AG09309 (cell line): ENCODE measurements at places on chromosomes 12 and 14.

GRCh38 chr12:3661028-3661427 lies 91.9 kb downstream of the CRACR2A start:
- no peak for DNase-seq

DNA sequence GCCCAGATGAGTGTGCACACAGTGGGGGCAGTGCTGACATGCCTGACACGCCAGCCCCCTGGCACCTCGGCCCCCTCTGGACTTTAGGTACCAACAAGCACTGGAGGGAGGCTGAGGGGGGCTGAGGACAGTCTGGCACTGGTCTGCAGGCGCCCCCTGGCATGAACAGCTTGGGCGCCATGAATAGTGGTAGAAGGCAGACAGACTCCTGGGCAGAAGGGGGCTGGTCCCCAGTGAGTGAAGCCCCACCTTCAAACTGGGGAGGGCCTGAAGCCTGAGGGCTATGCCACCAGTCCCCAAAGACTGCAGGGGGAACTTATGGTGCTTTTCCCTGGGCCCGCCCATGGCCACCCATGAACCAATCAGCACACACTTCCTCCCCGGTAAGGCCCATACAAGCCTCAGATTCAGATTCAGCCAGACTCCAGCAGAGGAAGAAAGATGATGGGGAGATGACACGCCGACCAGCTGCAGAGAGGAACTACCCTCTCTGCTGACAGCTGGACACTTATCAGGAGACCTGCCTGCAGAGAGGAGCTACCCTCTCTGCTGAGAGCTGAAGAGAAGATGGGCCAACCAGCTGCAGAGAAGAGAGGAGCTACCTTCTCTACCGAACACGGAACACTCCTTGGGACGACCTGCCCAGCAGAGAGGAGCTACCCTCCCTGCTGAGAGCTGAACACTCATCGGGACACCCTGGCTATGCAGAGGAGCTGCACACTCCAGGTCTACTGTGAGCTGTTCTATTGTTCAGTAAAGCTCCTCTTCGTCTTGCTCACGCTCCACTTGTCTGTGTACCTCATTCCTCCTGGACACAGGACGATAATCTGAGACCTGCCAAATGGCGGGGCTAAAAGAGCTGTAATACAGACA lies 324.5 kb downstream of the PCNX1 start:
- no peak for DNase-seq

- no peak for DNase-seq
Observed at GRCh38 chr14:26835979-26836570, 238.2 kb upstream of the NOVA1 start.

DNA sequence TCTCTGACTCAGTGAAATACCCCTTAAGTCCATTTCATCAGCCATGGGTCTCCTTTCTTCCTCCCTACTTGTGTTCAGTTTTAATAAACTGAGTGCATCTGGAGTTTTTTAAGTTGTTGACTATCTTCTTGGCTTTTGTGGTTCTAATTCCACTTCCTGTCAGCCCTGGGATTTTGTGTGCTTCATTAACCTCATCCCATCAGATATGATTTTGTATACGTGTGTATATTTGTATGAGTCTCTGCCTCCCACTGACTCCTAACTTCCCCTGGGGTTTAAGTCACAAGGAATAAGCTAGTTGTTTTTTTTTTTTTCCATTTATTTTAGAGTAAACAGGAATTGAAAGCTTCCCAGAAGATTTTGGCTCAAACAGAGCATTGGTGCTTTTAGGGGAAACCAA lies 62.7 kb downstream of the TTLL5 start:
- DNase-seq: no peak

DNA sequence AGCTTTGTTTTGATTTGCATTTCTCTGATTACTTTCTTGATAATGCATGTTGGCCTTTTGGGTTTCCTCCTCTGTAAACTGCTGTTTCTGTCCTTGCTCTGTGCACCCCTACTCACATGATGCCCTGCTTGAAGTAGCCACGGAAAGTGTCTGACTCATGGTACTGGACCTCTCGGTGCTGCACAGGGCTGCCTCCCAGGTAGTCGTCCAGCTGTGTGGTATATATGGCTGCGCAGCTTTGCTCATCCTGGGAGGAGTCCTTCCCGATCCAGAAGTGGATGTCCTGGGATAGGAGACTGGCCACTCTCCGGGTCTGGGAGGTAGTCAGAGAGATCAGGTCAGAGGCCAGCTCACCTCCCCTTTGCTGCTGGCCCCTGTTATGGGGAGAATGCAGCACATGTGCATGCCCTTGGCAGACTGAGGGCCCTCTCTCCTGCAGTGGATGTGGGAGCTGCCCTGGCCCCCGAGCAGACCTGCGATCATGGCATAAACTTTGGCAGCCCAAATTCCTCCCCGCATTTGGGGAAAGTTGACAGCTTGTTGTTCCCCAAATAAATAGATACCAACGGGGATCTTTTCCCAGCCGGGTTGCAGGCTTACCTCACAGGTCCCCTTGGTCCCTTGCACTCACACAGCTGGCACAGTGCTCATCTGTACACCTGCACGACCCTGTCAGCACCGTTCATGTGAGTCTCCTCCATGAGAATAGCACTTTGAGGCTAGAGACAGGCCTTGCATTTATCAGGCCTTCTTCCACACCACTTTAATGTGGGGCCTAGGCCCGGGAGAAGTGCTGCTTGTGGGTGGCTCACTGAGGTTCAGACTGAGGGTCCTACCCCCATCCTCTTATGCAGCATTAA lies 5.2 kb downstream of the AVIL start:
- no peak for DNase-seq

DNA sequence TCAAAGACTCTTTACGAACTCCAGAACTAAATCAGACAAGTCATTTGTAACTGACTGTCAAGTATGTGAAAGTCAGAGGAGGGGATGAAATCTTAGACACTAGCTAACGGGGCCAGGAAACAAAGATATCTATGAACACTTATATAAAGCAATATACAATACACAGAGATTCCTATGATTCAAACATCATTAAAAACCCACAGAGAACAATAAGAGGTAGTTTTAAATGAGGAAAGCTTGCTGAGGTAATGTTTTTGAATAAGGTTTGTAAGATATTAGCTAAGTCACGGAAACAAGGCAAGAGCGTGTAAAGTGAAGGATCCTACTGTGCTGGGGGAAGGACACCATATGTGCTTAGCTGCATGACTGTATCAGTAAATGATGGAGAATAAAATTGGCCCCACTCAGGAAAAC lies 36.7 kb downstream of the SAV1 start:
- no peak for DNase-seq

DNA sequence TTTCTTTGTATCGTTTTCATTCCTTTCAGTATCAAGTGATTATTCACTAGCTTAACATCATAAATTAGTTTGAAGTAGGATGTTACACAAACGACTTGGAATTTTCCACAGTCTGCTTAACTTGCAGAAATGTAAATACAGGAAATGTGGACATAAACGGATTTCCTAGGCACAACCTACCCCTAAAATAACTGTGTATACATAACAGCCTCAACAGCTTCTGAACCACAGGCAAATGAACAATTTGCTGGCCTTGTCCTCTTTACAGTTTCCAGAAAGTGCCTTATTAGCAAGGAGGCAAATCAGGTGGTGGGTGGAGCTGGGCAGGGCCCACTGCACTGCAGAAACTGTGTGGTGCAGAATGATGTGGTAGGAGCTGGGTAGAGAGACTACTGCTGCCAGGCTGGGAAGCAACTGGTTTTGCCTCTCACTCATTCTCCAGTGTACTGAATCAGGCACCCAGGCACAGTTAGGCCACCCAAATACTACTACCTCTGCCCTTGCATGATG lies 14.1 kb downstream of the DRAM1 start:
- DNase-seq: peak; percentile 55

GRCh38 chr12:114943601-114944000 lies 259.6 kb upstream of the TBX3 start:
- DNase-seq: no peak

DNA sequence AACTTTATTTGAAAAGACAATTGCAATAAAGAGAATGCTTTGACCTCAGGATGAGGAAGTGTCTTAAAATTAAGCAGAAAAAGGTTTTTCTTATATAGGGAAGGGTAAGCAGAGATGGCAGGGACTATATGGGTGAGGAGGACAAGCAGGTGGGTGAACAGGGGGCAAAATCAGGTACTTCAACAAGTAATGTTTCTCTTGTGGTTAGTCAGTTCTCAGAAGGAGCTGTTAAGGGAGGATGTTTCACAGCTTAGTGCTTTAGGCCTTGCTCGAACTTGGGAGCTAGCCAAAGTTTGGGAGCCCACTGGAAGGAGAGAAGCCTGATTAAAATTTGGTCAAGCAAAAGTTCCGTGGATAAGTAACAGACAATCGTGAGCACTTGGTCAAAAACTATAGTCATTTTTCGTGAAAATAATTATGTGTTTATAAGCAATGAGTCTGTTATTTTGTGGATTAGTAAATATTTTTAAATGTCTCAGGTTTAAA lies 364.2 kb upstream of the TMPO start:
- no peak for DNase-seq

DNA sequence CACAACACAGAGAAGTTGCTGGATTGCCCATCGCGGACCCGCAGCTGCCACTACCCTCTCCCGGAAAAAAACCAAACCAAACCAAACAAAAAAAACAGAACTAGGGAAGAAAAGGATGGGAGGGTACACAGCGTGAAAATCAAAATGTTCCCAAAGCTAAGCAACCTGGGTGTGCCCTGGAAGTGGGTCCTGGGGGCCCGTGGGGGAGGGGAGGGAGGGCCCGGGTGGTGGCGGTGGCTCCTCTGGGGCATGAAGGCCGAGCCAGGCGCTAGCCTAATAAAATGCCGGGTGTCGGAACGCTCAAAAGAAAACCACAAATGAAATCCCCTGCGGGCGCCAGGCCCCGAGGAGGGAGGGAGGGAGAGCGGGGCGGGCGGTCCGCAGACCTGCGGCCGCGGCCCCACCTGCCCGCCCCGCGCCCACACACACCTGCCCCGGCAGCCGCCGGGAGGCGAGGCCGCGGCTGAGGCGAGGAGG lies 787 bp downstream of the HECTD4 start:
- DNase-seq: no peak

GRCh38 chr12:49687941-49688340 lies 19.3 kb downstream of the FMNL3 start:
- no peak for DNase-seq

- no peak for DNase-seq
Observed at GRCh38 chr14:48323665-48324064, 648.3 kb upstream of the MDGA2 start.

DNA sequence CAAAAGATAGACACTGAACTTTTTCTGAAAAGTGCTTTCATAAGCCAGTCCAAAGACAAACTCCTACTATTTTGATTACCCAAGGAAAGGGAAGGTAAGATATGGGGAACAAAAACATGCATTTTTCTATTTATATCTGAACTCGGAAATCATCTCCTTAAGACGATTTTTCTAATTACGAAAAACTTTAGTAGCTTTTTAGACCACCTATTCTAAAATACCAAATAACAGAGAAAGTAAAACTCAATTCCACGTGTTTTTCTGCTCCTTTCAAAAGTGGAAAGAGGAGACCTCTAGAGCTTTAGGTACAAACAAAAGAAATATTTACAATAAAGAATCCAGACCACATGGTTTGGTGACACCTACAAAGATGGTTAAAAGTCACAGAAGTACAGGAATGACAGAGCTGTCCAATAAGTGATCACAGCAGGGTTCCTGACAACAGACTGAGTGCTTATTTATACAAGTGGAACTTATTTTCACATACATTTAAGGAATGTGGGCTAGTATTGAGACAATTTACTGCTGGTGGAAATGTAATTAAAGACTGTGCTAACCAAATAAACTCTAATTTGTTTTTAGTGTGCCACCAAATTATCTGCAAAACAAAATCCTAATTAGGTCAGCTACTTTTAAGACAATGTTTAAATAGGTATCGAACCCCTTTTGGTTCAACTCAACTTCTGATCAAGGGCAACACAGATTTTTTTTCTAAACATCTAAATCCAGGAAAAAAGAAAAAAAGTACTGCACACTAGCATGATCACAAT lies 2.4 kb downstream of the LRIG3 start:
- no peak for DNase-seq

DNA sequence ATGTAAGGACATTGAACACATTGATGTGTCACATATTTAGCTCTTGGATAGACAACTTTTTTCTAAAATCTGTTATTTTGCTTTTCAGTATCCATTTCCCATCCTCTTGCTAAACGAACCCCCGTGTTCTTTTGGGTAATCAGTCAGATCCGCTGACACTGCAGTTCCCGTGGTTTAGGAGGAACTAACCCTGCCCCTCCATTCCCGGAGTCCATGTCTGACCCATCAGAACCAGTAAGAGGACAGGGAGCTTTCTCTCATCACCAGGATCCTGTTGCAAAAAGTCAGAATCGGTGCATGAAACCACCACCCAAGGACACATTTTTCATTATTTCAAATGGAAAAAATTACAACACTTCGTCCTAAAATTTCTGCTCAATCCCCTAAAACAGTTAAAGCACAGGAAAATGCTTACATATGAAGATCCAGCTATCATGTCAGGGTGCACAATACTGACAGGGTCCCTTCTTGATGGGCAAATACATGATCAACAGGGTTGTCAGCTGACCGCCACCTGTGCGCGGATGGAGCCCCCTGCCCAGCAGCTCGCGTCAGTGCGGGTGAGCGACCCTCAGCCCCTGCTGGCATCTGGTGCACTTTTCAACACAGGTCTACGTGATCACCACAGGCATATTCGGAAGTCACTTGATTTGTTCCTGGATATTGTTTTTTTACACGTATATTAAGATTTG lies 276.8 kb downstream of the ADGRD1 start:
- DNase-seq: no peak

- no peak for DNase-seq
Observed at GRCh38 chr12:120719496-120720233, 6.0 kb upstream of the ACADS start.

GRCh38 chr12:27462151-27462694 lies 15.7 kb downstream of the SMCO2 start:
- peak; percentile 44 for DNase-seq

- no peak for DNase-seq
Observed at GRCh38 chr14:91801358-91801757, 66.0 kb downstream of the TC2N start.

GRCh38 chr12:128571906-128572810 lies 251.6 kb downstream of the SLC15A4 start:
- no peak for DNase-seq

DNA sequence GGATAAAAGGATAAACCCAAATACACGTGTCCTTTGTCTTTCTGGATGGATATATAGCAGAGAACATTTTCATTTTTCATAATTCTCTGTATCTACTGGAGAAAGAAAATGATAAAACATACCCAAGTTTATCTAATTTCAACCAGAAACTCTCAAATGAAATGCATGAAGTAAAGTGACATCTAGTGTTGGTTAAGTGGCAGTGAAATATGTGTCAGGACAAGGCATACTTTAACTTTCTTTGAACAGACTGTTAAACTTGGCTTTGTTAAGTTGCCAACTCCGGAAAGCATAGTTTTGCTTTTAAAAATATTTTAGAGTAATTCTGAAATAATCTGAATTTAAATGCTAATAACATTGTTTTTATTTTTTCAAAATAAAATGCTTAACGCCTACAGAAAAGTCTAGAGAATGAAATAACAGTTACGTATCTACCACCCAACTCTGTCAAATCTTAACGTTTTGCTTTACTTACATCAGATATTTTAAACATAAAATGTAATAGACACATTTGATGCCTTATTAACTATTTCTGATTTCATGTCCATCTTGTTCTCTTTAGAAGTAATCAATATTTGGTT lies 25.2 kb upstream of the NTN4 start:
- DNase-seq: no peak

- DNase-seq: no peak
Observed at GRCh38 chr12:91983935-91984334, 161.7 kb downstream of the BTG1 start.
